Omental fat pad (tissue), 4 donors: ENCODE measurements at places on chromosomes 7 and 10.

DNA sequence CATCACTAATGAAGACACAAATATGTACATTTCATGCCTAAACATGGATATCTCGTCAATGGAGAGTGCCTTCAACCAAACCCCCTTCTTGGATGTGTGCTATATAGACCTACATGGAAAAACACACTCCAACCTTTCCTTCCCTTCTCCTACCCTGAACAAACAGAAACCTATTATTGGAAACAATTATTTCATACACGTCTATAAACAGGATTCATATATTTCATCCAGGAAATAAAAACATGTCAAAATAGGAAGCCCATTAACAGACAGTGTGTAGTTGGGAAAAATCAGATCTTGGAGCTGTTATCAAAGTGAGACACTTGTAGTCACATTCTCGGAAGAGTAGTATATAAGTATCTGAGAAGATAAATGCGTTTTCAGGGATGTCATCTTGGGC lies 81.1 kb downstream of the NRP1 start:
- no peak for DNase-seq

DNA sequence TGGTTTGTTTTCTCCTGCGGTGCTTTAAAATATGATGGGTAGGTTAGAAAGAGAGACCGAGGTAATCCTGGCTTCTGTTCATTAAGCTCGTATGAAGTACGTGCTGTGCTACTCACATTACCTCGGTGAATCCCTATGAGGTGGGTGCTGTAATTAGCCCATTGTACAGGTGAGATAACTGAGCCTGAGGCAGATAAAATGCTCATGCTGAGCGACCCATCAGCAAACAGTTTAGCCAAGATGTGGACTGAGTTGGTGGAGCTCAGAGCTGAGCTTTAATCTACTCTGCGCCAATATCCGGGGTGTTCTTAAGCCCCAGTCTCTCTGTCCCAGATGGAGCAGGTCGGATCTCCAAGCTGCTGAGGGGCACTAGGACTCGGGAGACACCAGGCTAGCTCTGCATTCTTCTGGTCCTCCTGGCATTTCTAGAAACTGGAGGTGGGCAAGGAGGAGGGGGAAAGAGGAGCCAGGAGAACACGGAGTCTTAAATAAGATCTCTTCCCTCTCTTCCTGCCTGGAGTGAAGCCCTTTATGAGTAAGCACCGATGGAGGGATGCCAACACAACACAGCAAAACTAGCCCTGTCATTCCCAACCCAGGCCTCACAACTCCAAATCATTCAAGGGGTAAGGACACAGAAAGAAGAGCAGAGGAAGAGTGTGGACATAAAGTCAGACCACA lies 458.5 kb downstream of the KCNMA1 start:
- no peak for DNase-seq

DNA sequence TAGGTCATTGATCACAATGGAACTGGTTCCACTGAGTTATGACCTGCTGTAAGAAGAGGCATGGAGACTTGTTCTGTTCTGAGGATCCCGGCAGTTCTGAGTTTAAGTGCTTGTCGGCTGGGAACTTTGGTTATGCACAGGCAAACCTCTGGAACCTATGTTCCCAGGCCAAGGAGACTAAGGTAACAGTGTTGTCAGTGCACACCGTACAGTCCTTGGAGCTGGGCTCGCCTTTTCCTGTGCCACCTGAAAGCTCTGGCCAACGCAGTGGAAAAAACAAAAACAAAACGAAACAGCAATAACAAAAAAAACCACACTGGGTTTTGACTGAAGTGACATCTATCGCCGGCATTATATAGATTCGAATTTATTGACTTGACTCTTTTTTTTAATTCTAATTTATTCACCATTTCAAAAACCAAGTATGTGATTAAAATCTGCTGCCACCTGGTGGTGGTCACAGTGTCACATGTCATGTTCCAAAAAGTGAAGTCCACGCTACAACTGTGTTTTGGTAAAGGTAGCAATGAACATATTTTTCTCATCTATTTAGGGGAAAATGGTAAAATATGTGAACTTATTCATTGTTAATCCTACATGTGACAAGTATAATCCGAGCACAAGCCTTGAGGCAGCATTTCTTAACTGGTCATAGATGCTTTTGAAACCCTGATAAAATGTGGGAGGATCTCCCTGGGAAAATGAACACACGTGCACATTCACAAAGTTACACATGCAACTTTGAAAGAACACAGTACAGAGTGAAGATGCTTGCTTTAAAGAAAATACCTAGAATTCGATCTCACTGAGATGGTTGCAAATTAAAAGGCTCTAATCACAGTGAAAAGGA lies 113.8 kb upstream of the PPP2R2D start:
- DNase-seq, result no peak

GRCh38 chr10:114172776-114173602 lies 1.0 kb downstream of the CCDC186 start:
- DNase-seq, result no peak

DNA sequence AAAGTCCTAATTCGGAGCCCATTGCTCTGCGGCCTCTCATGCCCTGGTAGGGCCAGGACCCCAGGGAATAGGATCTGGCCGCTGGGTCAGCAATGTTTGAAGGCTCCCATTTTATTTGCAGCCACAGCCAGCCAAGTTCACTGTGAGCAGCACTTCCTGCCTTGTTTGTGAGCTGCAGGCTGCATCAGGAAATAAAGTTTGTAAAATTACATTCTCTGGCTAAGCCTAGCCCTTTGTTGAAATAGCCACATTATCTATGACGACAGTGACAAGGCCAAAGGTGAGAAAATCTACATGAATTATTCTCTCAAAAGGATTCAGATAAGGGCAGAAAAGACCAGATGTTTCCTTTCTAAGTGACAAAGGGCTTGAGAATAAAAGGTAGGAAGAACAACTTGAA lies 23.7 kb upstream of the ITGB1 start:
- no peak for DNase-seq

DNA sequence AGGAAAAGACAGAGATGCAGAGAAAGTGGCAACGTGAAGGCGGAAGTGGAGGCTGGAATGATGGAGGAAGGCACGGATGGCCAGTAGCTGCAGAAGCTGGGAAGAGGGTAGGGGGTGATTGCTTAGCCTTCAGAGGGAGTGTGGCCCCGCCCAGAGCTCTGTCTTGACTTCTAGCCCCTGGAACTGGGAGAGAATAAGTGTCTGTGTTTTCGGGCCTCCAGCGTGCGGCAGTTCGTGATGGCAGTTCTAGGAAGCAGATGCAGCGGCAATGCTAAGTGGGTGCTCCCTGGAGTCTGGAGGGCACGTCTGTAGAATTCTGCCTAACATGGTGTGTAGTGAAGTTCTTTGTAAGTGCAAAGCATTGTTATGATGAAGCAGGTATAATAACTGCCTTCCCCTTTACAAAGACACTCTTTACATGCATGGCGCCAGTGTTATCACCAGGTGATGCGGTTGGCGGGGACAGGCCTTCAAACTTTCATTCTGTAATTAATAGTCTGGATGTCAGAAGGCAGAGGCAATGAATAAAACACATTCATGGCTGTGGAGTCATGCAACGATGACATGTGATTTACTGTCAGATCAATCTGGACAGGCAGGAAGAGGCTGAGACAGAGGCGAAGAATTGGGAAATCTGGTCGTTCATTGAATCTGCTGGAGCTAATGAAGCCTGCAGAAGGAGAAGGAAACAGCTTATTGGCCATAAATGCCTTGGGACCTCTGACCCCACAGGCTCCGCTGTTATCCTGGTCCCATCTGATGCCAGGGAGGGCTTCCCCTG lies 228.6 kb downstream of the GLRX3 start:
- no peak for DNase-seq

- DNase-seq, result no peak
Measured at GRCh38 chr7:10075866-10076265, 897.8 kb upstream of the PHF14 start.

GRCh38 chr10:47402641-47403301 lies 18.7 kb upstream of the ZNF488 start:
- DNase-seq, result no peak

GRCh38 chr7:5348134-5349004 lies 65.6 kb downstream of the SLC29A4 start:
- DNase-seq, result no peak

- no peak for DNase-seq
Measured at GRCh38 chr7:99827040-99827778, 604 bp upstream of the CYP3A43 start.

DNA sequence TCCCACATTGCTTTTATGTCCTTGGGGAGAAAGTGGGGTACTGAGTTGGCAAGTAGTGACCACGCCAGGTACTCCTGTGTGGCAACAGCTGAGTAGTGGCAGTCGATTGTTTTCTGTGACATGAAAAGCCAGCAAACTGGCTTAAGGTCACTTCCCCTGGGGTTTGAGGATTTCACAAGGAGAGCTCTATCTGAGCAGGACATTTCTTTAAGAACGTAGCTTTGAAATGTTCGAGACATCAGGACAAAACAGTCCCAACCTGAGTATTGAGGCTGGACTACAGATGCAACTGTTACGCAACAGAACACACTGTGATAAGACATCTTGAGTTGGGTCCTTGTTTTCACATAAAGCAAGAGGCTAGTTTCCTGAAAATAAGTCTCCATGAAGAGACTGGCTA lies 146.7 kb upstream of the KLF14 start:
- DNase-seq, result no peak

DNA sequence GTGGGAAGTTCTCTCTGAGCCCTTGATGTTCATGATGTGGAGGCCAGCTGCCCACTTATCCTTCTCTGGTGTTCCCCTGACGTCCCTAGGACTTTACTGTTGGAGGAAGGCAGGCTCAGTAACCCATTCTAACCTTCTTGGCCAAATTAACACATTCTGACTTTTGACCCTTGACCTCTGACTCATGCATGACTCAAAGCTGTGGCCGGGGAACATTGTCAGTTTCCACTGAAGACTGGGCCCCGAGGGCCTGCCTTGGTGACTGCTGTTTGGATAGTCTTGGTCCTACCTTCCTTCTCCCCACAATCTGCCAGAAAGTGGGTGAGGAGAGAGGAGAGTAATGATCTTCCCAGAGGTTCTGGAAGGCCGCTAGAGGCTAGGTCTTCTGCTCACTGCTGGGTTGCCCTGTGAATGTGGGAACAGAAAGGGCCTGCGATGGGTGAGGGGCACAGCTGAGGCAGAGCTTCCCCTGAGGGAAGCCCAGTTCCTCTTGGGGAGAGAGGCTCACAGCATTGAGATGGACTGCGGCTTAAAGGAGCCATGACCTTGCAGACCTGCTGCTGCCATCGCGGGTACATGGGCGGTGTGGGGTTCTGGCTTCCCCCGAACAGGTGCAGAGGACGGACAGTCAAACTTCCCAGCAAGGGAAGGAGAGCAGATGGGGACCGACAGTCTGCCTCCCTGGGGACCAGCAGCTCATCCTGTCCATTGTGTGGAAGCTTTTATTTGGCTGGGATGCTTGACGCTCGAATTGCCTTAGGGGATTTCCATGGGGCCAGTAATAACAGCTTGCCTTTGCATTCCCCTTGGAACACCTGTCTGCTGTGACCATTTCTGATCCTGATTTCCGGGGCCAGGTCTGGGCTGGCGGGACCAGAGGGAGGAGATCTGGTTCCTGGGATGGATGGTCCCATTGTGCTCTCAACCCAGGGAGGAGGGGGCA lies 43.8 kb downstream of the ADAMTS14 start:
- DNase-seq, result no peak

DNA sequence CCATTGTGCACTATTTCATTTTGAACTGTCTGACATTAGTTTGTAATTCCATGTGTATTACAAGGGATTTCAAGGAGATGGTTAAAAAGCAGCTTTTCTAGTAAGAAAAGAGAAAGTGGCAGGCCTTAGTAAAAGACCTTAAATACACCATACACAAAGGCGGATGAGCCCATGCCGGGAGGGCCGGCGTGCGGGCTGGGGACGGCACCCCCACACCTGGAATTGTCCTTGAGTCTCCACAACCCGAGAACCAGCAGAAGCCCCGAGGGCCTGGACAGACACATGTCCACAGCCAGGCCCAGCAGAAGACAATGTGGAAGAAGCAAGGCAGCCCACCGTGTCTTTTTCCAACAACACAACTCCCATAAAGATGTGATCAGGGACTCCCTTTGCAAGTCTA lies 123.7 kb upstream of the TCERG1L start:
- no peak for DNase-seq

DNA sequence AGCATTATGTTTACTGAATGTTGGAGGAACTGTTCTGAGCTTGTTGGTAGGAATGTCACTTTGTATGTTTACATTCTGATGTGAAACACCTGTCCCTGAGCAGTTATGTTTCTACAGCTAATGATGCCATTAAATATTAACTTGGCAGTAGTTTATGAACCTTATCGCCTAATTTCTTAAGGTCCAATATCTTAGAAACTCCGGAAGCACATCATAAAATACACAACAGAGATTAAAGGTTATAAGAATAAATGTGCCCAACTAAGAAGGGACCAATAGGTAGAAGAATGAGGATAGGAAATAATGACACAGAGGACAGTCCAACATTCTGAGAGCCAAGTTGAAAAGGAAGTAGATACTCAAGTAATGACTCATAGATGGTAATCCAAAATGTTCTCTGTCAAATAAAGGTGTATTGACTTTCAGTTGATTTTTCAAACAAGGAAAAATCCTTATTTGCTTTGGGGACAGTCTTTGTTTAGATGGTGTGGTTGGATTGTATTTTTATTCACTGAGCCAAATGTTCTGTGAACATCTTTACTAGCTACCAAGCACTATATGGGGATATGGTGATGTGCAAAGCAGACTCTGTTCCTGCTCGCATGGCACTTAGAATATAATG lies 31.9 kb downstream of the LCOR start:
- DNase-seq, result no peak

DNA sequence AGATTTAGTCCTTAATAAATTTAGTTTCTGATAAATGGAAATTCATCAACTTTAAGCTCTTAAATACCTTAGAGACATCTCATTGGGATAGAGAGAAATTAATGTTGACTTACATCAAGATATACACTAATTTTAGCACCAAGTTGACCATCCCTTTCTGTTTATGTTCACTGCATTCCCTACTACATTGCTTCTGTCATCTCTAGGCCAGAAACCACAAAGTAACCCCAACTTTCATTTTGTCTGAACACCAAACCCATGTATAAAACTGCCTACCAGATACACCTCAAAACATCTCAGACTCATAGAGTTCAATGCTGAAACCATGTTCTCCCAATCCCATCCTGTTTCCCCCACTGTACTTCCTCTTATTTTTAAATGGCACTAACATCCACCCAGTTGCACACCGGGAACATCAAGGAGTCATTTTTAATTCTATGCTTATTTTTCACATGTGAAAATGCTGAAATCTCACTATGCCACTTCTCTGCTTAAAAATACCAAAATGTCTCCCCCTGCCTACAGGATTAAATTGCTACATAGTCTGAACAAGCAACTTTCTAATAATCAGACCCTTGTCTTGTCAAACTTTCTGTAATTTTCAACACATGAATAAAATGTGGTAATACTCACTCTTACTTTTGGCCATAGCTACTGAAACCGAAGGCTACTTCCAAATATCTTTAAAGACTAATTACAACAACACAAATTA lies 201.6 kb downstream of the SEMA3D start:
- no peak for DNase-seq
